Caudate nucleus (tissue), 63 donors: ENCODE measurements at places on chromosomes 11 and 22.
A peak's percentile ranks its signal among the peaks of the same experiment; 100 is the strongest.

- DNase-seq = no peak
Measured at GRCh38 chr11:5257296-5257695, 2.7 kb upstream of the HBG2 start.

DNA sequence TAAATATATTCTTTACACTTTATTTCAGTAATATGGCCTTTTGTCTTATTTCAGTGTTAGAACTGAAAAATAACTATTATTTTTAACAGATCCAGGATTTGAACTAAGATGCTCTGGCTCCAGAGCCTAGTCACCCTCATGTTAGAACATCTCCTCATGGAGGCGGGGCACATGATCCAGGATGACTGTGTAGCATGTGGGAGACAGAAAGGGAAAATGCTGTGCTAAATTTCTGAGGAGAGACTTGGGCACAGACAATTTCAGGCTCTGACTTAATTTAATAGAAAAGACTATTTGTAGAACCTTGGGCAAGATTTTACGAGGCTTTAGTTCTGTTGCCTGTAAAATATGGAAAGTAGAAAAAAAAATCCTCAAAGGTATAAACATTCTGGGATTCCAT lies 24.1 kb downstream of the CTSC start:
- peak; percentile 9 for DNase-seq

DNA sequence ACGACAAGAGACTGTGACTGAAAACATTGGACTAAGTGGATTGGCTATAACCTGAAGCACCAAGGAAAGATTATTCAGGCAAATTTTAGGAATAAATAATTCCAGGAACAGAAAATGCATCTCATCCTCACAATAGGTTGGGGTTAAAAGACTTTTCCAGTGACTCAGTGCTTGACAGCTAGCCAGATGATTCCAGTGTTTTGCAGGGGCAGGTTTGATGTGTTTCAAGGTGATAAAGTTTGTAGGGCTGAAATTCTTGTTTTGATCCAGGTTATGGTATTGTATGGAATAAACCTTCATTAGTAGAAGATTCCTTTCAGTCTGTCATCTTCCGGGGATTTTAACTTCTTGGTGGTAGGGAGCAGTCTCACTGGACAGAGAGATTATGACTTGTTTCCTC lies 2.3 kb downstream of the EXT2 start:
- DNase-seq = no peak

GRCh38 chr11:33315822-33316221 lies 58.6 kb downstream of the HIPK3 start:
- DNase-seq = no peak

- no peak for DNase-seq
Measured at GRCh38 chr22:17397756-17398547, 28.7 kb downstream of the CECR2 start.

- DNase-seq = no peak
Measured at GRCh38 chr22:26778372-26778771, 121.0 kb downstream of the MIAT start.

DNA sequence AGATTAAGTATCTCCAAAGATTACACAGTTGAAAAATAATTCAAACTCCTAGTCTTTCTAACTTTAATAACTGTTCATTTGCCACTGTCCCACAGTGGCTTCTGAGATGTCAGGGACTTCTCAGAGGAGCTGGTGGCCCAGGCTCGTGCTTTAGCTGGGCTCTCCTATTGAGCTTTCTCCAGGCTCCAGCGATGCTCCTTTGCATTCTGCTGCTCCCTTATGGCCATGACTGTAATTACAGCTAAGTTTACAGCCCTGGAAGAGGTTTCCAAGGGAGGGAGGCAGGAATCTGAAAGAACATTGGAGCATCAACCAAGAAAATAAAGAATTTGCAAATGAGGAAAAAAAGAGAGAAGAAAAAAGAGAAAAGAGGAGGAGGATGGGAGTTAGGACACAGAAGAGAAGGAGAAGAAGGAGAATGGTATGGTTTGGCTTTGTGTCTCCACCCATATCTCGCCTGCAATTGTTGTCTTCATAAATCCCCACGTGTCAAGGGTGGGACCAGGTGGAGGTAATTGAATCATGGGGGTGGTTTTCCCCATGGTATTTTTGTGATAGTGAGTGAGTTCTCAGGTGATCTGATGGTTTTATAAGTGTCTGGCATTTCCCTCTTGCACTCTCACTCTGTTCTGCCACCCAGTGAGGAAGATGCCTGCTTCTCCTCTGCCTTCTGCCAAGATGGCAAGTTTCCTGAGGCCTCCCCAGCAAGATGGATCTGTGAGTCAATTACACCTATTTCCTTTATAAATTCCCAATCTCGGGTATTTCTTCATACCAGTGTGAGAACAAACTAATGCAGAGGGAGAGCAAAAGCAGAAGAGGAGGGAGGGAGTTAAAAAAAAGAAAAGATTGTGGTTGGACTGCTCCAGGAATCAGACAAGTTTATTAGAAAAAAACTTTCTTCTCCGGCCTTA lies 857.0 kb downstream of the KCNA4 start:
- no peak for DNase-seq

DNA sequence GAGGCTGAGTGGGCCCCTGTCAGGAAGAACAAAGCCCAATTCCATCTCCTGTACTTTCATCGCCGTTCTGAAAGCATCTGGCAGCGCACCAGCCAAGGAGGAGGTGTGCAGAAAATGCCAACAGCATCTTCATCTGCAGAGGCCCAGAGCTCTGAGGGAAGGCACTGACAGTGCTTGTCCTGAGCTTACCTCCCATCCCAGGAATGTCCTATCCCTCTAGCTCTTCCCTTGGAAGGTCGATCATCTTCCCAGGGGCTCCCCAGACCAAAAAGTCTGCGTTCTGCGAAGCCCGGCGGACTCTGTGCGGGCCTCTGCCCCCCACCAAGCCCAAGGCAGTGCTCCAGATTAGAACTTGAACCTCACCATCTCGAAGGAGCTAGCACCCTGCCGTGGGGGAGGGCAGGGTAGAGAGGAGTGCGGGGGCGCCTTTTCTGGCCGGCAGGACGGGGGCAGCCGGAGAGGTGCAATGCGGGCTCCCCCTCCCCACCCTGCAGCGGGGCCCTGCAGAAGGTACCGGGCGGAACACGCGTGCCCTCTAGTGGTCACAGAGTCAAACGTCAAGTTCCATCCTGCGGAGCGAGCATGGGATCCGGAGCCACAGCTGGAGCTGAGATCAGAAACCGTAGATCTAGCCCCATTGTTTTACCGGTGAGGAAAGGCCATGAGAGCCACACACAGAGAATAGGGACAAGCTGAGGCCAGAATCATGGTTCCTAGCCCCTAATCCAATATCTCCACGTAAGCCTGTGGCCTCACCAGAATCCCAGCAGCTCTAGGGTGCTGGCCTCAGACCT lies 5.0 kb downstream of the SCN2B start:
- peak; percentile 79 for DNase-seq

GRCh38 chr11:16774936-16775613 lies 36.6 kb downstream of the C11orf58 start:
- no peak for DNase-seq

DNA sequence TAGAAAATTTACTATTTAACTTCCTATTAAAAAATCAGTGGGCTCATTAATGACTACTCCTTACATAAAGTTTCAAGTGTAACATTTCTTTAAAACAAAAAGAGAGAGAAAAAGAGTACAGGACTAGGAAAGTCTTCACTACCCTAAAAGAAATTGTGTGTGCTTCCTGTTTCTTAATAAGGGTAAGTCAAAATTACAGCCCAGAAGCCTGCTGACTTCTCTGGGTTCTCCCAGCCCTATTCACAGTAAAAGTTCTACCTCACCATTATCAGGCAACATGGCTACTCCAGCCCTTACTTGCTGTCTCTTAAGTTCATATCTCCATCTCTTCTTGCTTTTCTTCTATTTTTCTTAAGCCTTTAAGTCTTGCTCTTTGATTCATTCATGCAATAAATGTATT lies 20.3 kb upstream of the ZC3H12C start:
- no peak for DNase-seq

- DNase-seq = no peak
Measured at GRCh38 chr11:23103416-23103815, 243.1 kb upstream of the CCDC179 start.

- no peak for DNase-seq
Measured at GRCh38 chr11:134282121-134283045, 6.2 kb downstream of the GLB1L3 start.

GRCh38 chr22:48187356-48187755 lies 1424.9 kb downstream of the TBC1D22A start:
- DNase-seq = no peak

- DNase-seq = no peak
Measured at GRCh38 chr22:24807284-24807950, 1.4 kb downstream of the SGSM1 start.

GRCh38 chr22:45413368-45414211 lies at the start of the genes RIBC2 and SMC1B:
Gene RIBC2, plus strand, starts transcription at chr22:45413693. Its CDS starts 194 bp downstream, at chr22:45413887.
Gene SMC1B, minus strand, starts transcription at chr22:45413599. Its CDS starts 32 bp downstream, at chr22:45413567.
- peak; percentile 43 for DNase-seq

- DNase-seq = no peak
Measured at GRCh38 chr11:73258104-73259035, 13.8 kb upstream of the P2RY6 start.

DNA sequence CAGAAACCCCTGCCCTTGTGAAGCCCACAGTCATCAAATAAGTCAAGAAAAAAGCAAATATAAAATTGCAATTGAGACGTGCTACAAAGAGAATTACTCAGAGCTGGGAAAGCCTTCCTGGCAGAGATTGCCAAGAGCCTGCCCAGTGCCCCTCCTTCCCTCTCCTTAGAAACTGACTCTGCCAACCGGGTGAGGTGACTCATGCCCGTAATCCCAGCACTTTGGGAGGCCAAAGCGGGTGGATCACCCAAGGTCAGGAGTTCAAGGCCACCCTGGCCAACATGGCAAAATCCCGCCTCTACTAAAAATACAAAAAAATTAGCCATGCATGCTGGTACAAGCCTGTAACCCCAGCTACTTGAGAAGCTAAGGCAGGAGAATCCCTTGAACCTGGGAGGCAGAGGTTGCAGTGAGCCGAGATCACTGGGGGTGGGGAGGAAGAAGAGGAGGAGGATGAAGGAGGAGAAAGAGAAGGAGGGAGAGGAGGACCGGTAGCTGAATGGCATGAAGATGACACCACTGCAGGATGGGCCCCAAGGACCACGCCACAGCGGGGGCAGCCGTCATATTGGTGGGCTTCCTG lies 76.1 kb upstream of the RTL6 start:
- DNase-seq = no peak

- DNase-seq = no peak
Measured at GRCh38 chr11:111718436-111718835, 47.8 kb downstream of the PPP2R1B start.

DNA sequence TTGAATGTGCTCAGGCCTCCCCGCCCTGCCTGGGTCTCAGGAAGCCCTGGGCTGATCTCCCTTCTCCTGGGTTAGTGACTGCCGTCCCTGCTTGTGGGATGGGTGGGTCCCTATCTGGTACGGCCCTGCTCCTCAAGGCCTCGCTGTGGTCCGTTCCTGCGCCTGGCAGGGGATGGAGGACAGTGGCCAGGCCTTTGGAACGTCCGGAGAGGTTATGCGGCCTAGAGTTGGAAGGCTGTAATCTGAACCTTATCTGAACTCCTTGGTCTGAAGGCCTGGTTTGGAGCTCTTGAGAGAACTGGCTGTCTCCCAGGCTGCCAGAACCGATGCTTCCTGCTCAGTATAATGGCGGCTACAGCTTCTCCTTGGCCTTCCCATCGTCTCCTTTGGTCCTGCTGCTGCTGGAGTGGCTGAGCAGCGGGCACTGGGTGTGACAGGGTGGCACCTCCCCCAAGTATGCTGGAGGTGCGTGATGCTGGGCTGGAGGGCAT lies 72.8 kb downstream of the FLI1 start:
- DNase-seq = no peak

GRCh38 chr11:96143041-96143521 lies 199.9 kb downstream of the MAML2 start:
- no peak for DNase-seq

DNA sequence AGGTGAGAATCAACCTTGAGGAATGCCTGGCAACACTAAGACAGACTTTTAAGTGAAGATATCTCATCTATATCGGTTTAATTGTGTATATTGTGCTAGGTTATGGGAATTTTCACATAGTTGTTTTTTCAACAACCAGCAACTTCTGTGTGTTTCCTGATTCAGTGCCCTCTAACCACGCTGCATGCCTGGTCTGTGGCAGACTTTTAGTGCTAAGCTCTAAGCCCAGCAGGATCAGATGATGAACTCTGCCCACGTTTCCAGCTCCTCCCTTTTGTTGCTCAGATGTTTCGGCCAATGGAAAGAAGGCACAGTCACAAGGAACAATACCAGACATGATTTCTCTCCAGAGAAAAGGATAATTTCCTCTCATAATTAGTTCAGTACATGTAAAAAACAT lies 1.4 kb upstream of the VWA5A start:
- DNase-seq = no peak

- no peak for DNase-seq
Measured at GRCh38 chr11:84145616-84146185, 859.5 kb upstream of the CCDC90B start.

- no peak for DNase-seq
Measured at GRCh38 chr11:133968300-133968699, 11.5 kb upstream of the IGSF9B start.

DNA sequence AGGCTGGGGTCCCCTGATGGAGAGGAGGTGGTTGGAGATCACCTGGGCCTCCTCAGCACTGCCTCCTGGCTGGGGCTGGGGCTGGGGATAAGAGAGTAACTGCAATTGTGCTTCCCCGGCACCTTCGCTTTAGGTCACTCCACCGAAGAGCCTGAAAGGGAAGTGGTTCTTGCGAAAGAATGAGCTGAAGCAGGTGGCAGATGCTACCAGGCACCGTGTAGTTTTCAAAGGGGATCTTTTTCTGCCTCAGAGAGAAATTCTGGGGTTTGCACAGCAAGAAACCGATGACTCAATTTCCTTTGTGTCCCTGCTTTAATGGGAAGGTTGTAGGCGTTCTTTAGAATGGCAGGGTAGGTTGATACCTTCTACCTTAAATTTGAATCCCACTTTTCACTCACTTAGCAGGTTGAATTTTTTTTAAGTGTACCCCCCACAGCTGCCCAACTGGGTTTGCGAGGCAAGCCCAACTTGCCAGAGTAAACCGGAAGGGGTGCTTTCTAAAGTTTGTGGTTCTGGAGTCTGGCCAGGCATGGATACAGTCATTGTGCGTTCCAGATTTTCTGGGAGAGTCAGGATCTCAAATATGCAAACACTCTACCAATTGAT lies 5.3 kb downstream of the CD44 start:
- DNase-seq = no peak

- DNase-seq = no peak
Measured at GRCh38 chr11:19380375-19380774, 139.6 kb upstream of the E2F8 start.

DNA sequence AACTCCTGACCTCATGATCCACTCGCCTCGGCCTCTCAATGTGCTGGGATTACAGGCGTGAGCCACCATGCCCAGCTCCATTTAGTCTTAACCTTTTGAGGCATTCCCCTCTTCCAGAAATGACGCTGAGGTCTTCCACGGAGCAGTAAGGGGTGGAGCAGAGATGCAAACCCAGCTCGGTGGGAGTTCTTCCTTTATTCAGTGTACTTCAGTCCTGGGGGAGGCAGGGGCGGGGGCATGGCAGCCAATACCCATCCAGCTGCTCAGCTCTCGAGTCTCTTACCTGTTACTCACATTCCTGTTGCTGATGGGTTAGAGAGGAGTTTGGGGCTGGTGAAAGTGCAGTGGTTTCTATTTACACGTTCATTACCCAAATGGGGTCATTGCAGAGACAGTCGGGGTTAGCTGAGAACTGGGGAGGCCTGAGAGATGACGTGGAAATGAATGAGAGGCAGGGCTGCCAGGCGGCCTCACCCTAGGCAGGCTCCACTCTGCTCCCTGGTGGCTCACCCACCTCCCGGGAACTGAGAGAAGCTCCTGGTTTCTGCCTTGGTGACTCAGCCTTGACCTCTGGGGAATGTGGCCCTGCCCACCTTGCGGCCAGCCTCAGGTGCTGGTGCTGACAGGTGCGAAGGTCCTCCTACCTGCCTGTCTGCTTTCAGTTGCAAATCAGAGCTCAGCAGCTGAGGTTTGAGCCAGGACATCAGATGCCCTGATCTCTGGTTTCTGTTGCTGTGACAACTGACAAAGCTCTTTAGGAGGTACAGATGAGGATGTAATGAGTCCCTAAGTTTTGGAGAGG lies 13.4 kb upstream of the ST14 start:
- no peak for DNase-seq
